ENCODE measurements at places on chromosomes 3 and 15.

GRCh38 chr3:158700559-158700958 lies 28.1 kb upstream of the LXN start:
- DNase-seq, result no peak

DNA sequence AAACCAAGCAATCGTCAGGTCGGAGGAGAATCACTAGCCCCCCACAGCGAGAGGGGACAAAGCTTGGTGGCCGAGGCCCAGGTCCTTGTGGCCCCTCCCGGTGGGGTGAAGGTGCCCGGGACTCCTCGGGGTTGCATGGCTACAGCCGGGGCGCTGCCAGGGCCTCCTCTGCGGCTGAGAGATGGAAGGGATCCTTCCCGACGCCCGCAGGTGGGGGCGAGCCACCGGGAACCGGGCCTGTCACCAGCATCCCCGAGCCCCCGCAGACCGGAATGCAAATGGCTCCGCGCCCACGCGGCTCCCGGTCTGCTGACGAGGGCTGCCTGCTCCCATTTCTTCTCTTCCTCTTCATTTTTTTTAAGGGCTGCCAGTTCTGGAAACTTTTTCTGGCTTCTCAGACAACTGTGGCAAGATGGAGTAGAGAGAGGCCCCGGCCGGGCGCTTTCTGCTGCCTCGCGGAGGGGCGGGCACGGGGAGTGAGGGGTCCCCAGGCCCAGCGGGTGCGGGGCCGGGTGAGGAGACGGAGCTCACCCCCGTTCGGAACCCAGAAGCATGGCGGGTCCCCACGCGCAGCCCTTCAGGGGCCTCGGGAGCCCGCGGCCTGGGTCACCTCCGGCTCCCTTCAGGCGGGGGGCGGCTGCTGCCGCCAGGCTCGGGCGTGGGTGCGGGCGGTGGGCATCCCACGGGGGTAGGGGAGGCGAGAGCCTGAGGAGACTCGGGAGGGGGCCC lies 27.5 kb downstream of the MELTF start:
- DNase-seq, result peak; percentile 11

DNA sequence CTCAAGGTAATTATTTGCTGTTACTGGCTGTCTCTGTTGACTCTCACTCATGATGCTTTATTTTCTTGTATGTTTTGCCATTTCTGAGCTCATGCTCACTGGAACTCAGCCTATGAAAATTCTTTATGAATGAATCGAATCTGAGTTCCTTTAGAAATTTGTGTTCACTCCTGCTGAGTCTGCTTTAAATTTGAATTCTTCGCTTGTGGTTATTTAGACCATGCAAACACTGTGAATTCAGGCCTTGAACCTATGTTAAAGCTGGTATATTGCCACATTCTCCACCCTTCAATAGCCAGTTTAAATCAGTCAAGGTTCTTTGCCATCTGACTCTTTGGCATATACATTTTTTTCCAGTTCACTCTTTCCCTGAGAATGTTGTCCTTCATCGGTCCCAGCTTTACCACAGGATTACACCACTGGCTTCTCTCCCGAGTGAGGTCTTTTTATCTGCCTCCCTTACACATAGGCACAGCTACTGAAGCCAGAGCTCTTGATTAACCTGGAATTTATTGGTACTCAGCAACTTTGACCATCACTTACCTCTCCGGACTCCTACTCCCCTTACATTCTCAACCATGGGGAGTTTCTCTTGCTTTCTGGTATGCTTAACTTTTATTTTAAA lies 400.6 kb downstream of the VPS13C start:
- peak; percentile 88 for DNase-seq

DNA sequence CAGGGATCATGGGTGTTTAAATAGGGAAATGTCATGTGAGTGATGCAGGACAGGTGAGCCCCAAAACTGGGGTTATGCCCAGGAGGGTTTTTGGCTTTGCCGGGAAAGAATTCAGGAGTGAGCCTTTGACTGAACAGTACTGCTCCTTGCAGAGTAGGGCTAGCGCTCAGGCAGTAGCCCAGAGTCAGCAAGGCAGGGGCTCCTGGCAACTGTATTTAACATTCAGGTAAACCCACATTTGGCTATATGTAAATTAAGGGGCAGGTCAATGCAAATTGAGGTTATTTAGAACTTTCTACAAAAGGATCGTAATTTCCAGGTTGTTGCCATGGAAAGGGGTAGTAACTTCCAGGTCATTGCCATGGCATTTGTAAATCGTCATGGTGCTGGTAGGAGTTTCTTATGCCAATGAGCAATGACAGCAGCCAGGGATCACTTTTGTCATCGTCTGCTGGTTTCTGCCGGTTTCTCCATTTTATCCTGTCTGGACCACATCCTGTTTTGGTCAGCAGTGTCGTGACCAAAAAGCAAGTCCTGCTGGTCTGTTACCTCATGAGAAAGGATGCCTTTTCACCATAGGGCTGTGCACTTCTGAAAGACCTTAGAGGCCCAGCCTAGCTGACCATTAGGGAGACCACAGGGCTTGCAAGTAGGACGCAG lies 24.3 kb downstream of the MTHFS start:
- DNase-seq, result peak; percentile 33

DNA sequence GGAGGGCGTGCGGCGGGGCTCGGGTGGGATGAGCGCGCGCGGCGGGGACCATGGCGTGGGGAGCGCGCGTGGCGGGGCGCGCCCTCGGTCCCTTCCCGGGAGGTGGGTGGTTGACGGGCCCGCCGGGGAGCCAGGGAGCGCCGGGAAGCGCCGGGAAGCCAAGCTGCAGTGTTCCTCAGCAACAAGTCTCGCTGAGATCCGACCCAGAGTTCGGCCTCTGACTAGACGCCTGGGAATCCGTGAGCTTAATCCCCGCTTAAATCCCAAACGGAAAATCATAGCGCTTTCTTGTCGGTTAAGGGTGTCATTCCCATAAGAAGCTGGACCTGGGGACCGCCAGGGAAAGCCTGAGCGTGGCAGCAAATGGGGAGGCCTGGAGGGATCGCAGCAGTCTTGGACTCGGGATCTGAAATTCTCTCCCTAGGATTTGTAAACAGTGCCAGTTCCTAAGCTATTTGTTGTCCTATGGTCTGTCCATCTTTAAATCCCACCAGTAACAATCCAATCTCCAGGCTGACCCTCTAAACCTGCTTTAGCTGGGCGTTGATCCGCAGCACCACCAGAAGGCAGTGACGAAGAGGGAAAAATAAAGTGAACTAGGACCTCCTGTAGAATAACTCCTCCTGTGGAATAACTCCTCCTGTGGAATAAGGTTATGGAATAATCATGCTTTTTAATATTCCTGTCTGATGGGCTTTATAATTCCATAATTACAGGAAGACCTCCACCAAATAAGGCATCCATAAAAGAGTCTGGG lies 570 bp upstream of the NEDD4 start:
- peak; percentile 60 for DNase-seq

DNA sequence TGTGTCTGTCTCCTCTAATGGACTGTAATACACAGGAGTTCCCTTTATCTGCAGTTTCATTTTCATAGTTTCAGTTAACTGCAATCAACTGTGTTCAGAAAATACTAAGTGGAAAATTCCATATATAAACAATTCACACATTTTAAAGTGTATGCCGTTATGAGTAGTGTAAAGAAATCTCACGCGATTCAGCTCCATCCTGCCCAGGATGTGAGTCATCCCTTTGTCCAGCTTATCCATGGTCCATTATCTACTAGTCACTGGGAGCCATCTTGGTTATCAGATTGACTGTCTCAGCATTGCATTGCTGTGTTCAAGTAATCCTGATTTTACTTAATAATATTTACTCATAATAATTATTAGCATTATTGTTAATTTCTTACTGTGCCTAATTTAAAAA lies 14.5 kb downstream of the ZPLD1 start:
- peak; percentile 16 for DNase-seq

GRCh38 chr3:151925876-151926275 lies 52.4 kb downstream of the SUCNR1 start:
- peak; percentile 83 for DNase-seq

GRCh38 chr15:78365917-78366316 lies 25.8 kb downstream of the CRABP1 start:
- no peak for DNase-seq

GRCh38 chr3:78872195-78872594 lies 895.6 kb downstream of the ROBO1 start:
- DNase-seq, result no peak

DNA sequence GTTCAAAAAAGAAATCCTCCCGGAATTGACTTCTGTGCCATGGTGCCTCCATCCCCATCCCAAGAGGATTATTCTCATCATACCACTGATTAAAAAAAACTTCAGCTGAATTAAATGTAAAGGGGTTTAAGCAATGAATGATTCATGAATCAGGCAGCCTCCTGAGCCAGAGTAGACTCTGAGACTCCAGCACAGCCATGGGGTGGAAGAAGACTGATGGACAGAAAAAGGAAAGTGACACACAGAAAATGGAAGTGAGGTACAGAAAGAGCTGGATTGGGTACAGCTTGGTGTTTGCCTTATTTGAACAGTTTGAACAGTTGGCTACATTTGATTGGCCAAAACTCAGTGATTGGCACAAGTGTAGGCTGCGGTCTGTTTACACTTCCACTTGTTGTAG lies 224.8 kb upstream of the ATP10A start:
- DNase-seq, result peak; percentile 30

GRCh38 chr15:92438471-92438870 lies 44.8 kb downstream of the ST8SIA2 start:
- no peak for DNase-seq

GRCh38 chr15:100803171-100803440 lies 76.5 kb upstream of the ALDH1A3 start:
- DNase-seq, result no peak

GRCh38 chr15:25179673-25180511 lies 225.1 kb downstream of the SNRPN start:
- no peak for DNase-seq

- no peak for DNase-seq
These were observed 260.9 kb downstream of the OXSM start for GRCh38 chr3:26050776-26051175.

DNA sequence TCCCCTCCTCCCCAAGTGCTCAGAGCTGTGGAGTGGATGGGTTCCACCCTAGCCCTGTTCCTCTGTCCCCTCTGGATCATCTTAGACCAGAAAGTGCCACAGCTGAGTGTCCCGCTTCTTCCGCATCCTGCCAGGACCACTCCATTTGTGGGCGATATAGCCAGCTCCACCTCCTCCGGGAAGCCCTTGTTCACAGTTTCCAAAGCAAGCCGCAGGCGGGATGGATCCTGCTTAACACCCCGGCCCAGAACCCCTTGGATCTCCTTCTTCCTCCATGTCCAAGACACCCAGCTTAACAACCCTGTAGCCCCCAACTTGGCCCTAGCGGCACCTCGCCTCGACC lies 490 bp upstream of the ALAS1 start:
- DNase-seq, result no peak

DNA sequence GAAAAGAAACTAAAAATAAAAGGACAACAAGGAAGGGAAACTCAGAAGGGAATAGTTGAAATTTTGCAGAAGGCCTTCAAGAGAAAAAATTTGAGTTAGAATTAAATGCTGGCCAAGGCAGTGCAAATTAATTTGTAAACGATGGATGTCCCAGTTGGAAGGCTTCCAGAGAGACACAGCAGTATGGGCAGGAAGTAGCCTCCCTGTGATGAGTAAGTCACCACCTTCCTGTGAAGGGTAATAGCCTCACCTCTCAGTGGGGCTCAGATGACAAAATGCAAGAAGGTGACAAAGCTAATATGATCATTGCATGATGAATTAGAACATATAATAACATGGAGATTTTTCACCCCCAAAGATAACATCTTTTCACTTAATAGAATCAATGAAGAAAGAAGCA lies 27.3 kb upstream of the TMCO5A start:
- peak; percentile 45 for DNase-seq

GRCh38 chr15:92097474-92098178 lies 244.1 kb downstream of the SLCO3A1 start:
- peak; percentile 55 for DNase-seq
